ENCODE measurements at places on chromosomes 16 and 17. TPM values are rescaled to one million over a fixed set of nuclear protein-coding genes. Genes with fewer than 3 reads are reported as not detected.
A peak's percentile ranks its signal among the peaks of the same experiment; 100 is the strongest.

The GTF3C1 gene
- total RNA-seq = 56.6 TPM

- H3K36me3 ChIP-seq = no peaks in the 10 kb centered on the region
- no peak overlapping the region for H3K27ac ChIP-seq
- DNase-seq = no peak
- no peaks in the 10 kb centered on the region for H3K4me1 ChIP-seq
- peaks cover 1% of the 10 kb centered on the region for H3K27me3 ChIP-seq
- no peak overlapping the region for H3K4me3 ChIP-seq
Measured at GRCh38 chr17:52297230-52298010, 138.9 kb upstream of the CA10 start.

DNA sequence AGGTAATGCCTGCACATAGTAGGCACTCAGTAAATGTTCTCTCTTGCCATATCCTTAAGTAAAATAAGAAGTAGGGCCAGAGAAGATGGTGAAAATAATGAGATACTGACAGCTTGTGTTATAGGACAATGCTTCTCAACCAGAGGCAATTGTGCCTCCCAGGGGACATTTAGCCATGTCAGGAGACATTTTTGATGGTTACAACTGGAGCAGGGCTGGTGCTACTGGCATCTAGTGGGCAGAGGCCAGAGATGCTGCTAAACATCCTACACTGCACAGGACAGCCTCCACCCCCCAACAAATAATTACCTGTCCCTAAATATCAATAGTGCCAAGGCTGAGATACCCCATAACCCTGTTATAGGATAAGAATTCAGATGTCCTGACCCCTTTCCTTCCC lies 1.7 kb downstream of the RAD51D start:
- peak overlapping the region; percentile 84 for H3K4me3 ChIP-seq
- H3K27me3 ChIP-seq = no peaks in the 10 kb centered on the region
- H3K36me3 ChIP-seq = peaks cover 22% of the 10 kb centered on the region
- H3K4me1 ChIP-seq = peaks cover 15% of the 10 kb centered on the region
- DNase-seq = no peak

DNA sequence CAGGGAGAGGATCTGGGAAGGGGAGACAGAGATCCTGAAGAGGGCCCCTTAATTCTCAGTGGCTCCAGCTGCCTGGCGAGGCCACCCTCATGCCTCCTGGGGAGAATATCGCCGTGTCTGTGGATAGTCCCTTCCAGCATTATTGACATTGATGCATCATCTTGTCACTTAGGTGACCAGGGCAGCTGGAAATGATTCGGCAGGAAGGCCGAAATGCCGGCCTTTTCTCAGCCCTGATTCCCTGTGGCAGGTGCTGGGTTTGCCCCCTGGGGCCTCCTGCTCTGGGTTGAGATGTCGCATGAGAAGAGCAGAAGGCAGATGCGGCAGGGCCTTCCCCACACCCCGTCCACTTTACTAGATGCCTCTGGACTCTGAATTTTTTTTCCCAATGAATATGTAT lies 89.5 kb downstream of the RAP1GAP2 start:
- H3K4me3 ChIP-seq = no peak overlapping the region
- H3K27me3 ChIP-seq = no peaks in the 10 kb centered on the region
- no peaks in the 10 kb centered on the region for H3K4me1 ChIP-seq
- DNase-seq = no peak
- H3K27ac ChIP-seq = no peak overlapping the region

GRCh38 chr17:59761385-59762048 lies 54.1 kb downstream of the VMP1 start:
- no peaks in the 10 kb centered on the region for H3K27me3 ChIP-seq
- H3K36me3 ChIP-seq = peaks cover 56% of the 10 kb centered on the region
- no peak overlapping the region for H3K27ac ChIP-seq
- H3K4me1 ChIP-seq = peaks cover 25% of the 10 kb centered on the region
